ENCODE measurements at places on chromosomes 4 and X.

DNA sequence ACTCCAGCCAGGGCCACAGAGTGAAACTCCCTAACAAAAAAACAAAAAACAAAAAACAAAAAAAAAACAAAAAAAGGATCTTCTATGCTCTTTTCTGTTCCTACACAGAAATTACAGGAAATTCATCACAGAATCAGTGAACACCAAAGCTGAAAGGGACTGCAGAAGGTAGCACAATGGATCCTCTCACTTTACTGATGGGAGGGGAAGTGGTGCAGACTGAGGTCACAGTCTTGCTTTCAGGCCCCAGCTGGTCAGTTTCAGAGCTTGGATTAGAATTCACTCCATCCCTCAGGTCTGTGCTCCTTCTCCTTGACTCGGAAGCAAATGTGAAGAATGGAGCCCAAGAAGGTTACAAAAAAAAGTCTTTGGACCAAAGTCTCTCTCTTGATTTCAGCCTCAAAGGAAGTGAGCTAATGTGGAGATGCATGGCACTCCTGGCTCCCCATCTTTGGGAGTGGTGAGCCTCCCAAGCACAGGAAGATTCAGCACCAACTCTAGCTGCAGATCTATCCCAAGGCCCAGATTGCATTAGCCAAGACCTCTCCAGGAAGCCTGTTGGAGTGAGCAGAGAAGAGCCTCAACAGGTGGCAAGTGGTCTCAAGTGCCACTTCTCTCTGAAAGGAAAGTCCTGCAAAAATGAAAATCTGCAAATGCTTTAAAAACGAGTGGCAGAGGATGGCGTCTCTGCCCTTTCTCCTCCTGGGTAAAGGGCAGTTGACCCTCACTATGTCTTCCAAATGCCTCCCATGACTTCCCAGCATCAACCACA, 176.0 kb downstream of the MAML3 start:
- no peak for DNase-seq

GRCh38 chr4:88705805-88706492, 8.3 kb upstream of the NAP1L5 start:
- no peak for DNase-seq

- no peak for DNase-seq
These were observed 116.8 kb upstream of the ZCCHC13 start for GRCh38 chrX:74187211-74187610.

DNA sequence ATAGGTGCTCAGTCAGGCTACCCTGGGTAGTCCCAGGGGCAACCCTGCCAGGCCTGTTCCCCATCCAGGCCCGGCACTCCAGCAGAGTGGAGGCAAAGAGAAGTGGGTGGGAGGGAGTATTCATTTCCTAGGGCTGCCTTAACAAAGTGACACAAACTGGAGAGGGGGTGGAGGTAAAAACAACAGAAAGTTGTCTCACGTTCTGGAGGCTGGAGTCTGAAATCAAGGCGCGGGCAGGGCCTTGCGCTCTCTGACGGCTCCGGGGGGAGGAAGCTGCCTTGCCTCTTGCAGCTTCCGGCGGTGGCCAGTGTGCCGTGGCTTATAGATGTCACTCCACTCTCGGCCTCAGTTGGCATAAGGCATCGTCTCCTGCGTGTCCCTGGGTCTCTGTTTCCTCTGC, 90.8 kb downstream of the DCTD start:
- peak; percentile 15 for DNase-seq

DNA sequence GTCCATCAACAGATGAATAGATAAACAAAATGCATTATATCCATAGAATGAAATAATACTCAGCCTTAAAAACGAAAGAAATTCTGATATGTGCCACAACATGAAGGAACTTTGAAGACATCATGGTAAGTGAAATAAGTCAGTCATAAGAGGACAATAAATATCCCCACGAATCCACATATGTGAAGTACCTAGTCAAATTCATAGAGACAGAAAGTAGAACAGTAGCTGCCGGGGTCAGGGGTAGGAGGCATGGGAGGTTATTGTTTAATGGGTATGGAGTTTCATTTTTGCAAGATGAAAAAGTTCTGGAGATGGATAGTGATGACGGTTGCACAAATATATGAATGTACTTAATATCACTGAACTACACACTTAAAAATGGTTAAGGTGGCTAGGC, 151.6 kb upstream of the MAP3K15 start:
- no peak for DNase-seq

GRCh38 chrX:50941638-50942037, 31.1 kb downstream of the BMP15 start:
- DNase-seq: no peak

DNA sequence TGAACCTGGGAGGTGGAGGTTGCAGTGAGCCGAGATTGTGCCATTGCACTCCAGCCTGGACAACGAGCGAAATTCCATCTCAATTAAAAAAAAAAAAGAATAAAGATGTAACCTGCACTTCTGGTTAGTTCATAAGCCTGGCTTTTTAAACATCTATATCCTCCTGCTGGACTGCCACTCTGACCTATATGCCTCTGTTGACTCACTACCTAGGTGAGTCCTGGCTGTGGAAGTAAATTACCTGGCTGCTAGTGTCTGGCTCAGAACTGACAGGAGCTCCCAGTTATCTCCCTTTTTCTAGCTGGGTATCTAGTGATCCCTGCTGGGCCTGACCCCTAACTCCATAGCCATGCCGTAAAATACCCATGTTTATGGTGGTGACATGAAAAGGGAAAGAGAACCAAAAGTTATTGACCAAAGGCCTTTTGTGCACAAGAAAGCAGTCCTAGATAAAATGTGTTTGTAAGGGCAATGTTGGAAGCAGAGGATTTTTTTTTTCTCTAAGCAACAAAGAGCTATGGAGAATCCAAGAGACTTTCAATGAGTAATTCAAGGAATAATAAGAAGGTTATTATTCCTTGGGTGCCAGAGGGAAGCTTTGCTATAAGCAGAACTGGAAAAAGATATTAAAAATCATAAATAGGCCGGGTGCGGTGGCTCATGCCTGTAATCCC, 10.4 kb upstream of the G3BP2 start:
- DNase-seq: no peak

GRCh38 chrX:77446908-77447652, at the start of gene FGF16:
Gene FGF16, plus strand, starts transcription at chrX:77447389. Its CDS starts 286 bp downstream, at chrX:77447675.
- no peak for DNase-seq

- DNase-seq: no peak
These were observed 57.4 kb downstream of the TMEM164 start for GRCh38 chrX:110060317-110060716.
